ENCODE measurements at places on chromosomes 3 and 15.

GRCh38 chr3:158079599-158079998 lies 26.6 kb downstream of the SHOX2 start:
- DNase-seq: no peak

- DNase-seq: peak; percentile 42
Observed at GRCh38 chr3:50617096-50617791, at the start of gene MAPKAPK3. MAPKAPK3 (plus strand) TSS chr3:50617151; CDS start chr3:50617566, 415 bp downstream.

DNA sequence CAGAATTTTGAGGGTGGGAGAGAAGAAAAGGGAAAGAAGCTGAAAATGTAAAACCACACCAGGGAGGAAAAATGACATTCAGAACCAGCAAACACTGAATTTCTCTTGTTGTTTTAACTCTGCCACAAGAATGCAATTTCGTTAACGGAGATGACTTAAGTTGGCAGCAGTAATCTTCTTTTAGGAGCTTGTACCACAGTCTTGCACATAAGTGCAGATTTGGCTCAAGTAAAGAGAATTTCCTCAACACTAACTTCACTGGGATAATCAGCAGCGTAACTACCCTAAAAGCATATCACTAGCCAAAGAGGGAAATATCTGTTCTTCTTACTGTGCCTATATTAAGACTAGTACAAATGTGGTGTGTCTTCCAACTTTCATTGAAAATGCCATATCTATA lies 15.5 kb downstream of the GREM1 start:
- DNase-seq: no peak

- DNase-seq: no peak
Observed at GRCh38 chr3:57999417-58000115, 8.7 kb upstream of the FLNB start.

GRCh38 chr15:98977441-98977840 lies 30.2 kb downstream of the PGPEP1L start:
- DNase-seq: no peak

- DNase-seq: no peak
Observed at GRCh38 chr3:159770998-159771397, 217.6 kb upstream of the IL12A start.

GRCh38 chr15:27361438-27361837 lies 390.5 kb downstream of the GABRG3 start:
- DNase-seq: no peak

GRCh38 chr15:94893091-94893490 lies 661.7 kb downstream of the MCTP2 start:
- DNase-seq: no peak

DNA sequence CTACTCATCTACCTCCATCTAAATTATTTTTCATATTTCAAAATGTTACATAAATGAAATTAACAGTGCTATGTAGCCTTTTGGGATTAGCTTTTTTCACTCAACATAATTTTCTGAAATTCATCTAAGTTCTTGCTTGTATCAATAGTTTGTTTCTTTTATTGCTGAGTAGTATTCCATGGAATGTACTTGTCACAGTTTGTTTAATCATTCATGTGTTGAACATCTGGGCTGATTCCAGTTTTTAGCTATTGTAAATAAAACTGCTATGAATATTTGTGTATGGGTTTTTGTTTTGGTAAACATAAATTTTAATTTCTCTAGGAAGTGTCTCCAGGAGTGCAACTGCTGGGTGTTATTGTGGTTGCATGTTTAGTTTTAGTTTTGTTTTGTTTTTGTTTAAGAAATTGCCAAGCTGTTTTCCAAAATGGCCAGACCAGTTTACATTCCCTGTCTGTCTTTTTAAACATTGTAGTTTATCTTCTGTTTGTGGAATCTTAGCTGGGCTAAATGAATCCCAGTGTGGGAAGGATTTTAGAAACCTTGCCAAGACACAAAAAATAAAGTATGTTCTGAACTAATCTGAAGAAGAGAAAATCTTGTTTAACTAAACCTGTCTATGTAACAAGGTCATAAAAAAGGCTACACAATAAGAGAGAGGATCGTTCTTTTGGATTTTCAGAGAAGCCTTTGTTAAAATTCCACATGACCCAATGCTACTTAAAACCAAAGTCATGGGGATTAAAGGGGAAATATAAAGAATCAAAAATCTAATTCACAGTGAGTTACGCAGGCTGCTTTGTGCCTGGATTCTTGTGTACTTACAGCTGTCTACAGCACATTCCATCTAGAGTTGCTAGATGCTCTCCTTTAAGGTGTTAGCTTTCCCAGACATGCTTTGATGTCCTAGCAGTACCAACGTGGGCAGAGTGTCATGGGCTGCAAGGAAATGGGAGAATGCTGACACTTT lies 129.2 kb upstream of the SUCLG2 start:
- DNase-seq: no peak

DNA sequence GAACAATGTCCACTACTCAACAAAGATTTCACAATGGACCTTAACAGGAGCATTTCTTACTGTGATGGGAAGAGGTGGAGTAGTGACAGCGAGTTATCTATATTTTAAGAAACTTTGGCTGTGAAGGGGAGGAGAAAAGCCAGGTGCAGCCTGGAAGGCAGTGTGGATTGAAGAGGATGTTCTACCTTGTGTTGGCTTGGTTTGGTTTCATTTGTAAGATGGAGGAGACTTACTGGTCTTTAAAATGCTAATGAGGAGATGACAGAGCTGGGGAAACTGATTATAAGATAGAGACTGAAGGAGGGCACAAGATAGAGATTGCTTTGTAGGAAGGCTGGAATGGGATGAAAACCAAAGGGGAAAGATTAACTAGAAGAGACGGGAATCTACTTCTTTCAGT lies 59.4 kb downstream of the PLOD2 start:
- no peak for DNase-seq

GRCh38 chr3:142944342-142944741 lies 19.1 kb downstream of the PAQR9 start:
- no peak for DNase-seq

GRCh38 chr3:146160964-146161662 lies at the start of gene PLOD2:
PLOD2 (minus strand) TSS chr3:146161184; CDS start chr3:146160989, 195 bp downstream.
- DNase-seq: no peak

- no peak for DNase-seq
Observed at GRCh38 chr3:133237380-133237779, 162.5 kb upstream of the BFSP2 start.

- DNase-seq: no peak
Observed at GRCh38 chr15:41284427-41285177, 47.8 kb downstream of the OIP5 start.

GRCh38 chr3:49725906-49726681 lies 2.3 kb upstream of the GMPPB start:
- no peak for DNase-seq

- DNase-seq: no peak
Observed at GRCh38 chr3:69326855-69327300, 59.0 kb downstream of the FRMD4B start.

DNA sequence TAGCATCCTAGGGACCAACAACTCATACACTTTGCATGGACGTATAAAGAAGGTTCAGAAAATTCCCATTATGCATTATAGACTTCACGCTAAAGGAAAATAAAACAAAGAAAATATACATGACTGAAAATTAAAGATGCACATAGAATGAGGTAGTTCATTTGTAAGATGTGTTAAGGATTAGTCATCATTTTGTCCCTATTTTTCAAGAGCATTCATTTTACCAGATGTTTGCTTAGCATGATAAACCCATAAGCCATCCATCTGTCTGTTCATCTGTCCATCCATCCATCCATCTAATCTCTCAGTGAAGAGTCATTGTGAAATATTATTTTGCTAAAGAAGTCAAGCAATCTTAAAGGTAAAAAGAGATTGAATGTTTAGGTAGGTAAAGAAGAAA lies 80.3 kb downstream of the TFG start:
- DNase-seq: no peak

DNA sequence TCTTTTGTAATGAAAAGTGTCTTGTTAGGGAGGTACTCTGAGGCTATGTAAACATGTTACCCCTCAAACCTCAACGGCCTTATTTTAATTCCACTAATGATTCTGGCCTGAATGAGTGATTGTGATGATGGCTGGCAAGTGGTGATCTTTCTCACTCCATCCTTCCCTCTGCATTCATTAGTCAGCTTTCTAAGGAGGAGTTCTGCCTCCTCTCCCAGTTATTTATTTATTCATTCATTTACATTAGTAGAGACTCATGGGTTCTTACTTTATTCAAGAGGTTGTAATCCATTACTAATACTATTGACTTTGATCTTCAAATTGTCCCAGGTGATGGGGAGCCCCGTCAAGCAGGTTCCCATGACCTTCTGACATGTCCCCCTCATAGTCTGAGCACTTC lies 35.3 kb downstream of the GNB5 start:
- DNase-seq: no peak

GRCh38 chr3:58032186-58032585 lies 24.0 kb downstream of the FLNB start:
- DNase-seq: no peak

- DNase-seq: no peak
Observed at GRCh38 chr15:67792250-67792942, 32.9 kb upstream of the SKOR1 start.

- DNase-seq: no peak
Observed at GRCh38 chr15:60208709-60209108, 189.1 kb downstream of the ANXA2 start.

DNA sequence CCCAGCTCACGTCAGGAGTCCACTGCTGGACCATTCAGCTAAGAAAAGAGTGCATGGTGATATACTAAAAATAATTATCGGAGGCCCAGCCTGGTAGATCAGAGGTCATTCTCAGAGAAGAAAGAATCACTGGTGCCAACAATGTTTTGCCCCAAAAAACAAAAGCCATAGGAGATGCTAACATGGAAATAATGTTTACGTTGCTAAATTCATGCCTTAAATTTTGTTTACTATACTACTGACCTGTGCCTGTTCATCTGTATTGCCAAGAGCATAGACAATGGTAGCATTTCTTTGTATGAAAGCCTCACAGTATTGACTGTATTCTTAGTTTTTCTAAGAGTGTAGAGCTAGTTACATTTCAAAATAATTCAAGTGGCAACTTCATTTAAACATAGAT lies 138.1 kb upstream of the GPR149 start:
- DNase-seq: no peak

DNA sequence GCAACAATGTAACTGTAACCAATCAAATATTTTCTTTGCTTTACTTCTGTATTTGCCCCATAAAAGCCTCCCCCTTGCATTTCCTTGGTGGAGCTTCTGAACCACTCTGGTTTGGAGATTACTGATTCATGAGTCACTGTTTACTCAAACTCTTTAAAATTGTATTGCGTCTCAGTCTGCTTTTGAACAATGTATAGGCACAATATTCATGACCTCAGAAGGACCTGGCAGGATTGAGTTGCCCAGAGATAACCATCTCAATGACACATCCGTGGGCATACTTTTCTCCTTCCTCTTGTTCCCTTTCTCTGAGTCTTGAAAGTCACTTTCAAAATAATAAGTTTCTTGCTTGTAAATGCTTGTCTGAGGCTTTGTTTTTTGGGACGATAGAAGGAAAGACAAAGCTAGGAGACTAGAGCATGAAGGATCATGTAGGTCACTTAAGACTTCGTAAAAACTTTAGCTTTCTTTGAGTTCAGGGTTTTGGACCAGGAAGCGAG lies 57.1 kb upstream of the POU1F1 start:
- DNase-seq: no peak

DNA sequence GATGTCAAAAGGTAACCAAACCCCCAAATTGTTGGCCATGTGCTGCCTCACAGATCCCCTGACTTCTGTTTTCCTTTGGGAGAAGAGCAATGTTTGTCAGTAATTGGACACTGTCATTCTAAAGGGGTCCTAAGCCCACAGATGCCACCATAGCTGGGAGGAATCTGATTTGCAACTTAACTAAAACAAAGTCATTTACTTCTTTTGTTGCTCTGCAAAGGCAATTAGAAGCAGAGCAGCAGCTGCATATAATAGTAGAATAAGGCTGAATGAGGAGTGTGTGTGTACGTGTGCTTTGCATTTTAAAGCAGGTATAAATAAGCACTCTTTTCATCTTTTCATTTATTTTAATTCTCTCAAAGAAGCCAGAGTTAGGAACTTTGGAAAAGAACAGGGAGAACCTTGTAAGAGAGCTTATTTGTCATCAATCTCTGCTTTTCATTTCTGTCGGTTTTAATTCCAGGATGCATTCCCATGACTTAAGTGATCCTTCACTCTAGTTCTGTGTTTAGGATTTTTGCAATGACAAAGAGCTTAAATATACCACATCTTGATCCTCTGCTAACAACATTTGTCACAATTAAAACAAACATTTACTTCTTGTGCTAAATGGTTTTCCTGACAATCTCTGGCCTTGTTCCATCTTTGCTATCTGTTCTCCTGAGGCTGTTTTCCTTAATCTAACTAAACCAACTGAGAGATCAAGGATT lies 530.2 kb upstream of the CBLB start:
- DNase-seq: no peak

- DNase-seq: no peak
Observed at GRCh38 chr3:167918686-167919085, 177.0 kb downstream of the GOLIM4 start.

DNA sequence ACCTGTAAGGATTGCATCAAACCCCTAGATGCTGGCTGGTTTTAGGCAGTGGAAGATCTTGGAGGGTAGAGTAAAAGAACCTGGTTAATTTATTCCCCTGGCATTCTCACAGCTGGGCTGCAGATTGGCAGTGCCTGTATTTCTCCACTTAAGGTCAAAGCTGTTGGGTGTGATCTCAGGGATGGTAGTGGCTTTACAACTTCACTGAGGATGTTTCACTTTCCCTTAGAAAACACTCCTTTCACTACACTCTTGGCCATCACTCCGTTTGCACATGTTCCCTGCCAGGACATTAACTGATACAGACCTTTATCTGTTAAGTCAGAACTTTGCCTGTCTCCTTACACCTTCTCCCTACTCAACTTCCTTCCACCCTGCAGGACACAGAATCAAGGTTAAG lies 779.1 kb upstream of the SEMA6D start:
- DNase-seq: no peak

DNA sequence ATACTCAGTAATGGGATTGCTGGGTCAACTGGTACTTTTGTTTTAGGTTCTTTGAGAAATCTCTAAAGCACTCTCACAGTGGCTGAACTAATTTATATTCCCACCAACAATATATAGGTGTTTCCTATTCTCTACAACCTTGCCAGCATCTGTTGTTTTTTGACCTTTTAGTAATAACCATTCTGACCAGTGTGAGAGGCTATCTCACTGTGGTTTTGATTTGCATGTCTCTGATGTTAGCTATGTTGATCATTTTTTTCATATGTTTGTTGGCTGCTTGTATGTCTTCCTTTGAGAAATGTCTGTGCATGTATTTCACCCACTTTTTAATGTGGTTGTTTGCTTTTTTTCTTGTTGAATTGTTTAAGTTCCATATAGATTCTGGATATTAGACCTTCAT lies 98.2 kb upstream of the DCBLD2 start:
- DNase-seq: no peak

GRCh38 chr15:67177752-67178151 lies 76.7 kb downstream of the AAGAB start:
- DNase-seq: no peak

GRCh38 chr3:129058441-129059200 lies 2.0 kb upstream of the GP9 start:
- DNase-seq: no peak

All from effector CD8-positive, alpha-beta T cell (primary cell).